Stimulated activated CD4-positive, alpha-beta T cell treated with anti-CD3 and anti-CD28 coated beads, Interleukin-4, amount 100 ng/mL, for 24 hours (primary cell): ENCODE measurements at places on chromosomes 12 and 14.
A peak's percentile ranks its signal among the peaks of the same experiment; 100 is the strongest.

- DNase-seq: no peak
Measured at GRCh38 chr12:121769831-121770301, 23.6 kb downstream of the RHOF start.

GRCh38 chr12:38124247-38125012 is 192.1 kb upstream of the ALG10B start:
- DNase-seq: no peak

- DNase-seq: no peak
Measured at GRCh38 chr14:103273745-103274615, 60.1 kb upstream of the EIF5 start.

GRCh38 chr14:71202881-71203280 is 295.6 kb downstream of the PCNX1 start:
- DNase-seq: no peak

- no peak for DNase-seq
Measured at GRCh38 chr14:64952598-64953309, 10.2 kb upstream of the GPX2 start.

DNA sequence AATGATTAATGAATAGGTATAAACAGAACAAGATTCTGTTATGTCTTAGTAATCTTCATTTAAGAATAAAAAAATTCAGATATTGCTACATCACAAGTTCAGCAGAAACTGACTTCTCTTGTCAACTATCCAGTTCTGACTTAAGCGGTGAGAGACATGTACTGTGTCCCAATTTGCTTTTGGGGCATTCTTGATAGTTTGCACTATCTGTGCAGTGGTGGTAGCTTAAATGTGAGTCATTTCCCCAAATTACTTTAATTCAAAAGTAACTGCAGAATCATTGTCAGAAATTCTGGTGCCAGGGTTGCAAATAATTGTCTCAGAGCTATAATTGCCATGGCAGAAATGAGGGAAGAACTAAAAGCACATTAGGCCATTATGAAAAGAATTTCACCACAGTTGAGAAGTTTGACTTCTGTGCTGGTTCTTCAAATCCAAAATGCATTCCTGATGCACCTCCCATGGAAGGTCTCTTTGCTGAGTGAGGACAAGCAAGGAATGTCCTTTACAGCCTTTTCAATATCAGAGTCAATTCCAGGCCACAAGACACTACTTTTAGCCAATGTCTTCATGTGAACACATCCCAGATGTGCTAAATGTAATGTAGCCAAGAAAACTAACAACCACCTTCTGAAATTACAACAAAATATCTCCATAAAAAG is 304.7 kb downstream of the SSPN start:
- no peak for DNase-seq

- no peak for DNase-seq
Measured at GRCh38 chr12:48037267-48037915, 33.1 kb upstream of the COL2A1 start.

DNA sequence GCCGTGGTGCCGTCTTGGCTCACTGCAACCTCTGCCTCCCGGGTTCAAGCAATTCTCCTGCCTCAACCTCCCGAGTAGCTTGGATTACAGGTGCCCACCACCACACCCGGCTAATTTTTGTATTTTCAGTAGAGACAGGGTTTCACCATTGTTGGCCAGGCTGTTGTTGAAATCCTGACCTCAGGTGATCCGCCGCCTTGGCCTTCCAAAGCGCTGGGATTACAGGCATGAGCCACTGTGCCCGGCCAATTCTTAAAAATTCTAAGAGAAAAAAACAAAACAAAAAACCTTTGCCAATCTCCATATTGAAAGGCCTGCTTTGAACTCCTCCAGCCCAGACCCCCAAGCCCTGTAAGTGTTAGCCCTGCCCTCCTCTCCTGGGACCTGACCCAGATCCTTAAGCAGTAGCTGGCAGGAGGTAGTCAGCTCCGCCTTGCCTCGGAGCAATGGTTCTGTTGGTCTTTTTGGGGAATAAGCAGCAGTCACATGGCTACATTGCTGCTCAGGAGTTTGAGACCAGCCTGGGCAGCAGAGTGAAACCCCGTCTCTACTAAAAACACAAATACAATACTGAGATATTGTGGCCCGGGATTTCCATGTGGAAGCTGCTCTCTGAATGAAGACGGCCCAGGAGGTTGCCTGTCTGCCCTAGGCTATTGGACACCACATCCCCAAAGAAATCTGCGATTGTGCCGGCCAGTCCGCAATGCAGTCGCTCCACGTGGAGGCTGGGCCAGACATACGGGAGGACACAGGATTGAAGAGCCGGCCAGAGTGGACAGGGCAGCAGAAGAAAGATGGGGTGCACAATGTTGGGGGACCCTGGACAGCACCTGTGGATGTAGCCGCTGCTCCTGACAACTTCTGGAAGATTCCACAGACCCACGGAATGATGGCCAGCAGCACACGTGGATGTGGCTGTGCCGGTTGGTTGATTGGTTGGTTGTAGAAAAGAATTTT is 28.8 kb upstream of the BEGAIN start:
- DNase-seq: no peak

DNA sequence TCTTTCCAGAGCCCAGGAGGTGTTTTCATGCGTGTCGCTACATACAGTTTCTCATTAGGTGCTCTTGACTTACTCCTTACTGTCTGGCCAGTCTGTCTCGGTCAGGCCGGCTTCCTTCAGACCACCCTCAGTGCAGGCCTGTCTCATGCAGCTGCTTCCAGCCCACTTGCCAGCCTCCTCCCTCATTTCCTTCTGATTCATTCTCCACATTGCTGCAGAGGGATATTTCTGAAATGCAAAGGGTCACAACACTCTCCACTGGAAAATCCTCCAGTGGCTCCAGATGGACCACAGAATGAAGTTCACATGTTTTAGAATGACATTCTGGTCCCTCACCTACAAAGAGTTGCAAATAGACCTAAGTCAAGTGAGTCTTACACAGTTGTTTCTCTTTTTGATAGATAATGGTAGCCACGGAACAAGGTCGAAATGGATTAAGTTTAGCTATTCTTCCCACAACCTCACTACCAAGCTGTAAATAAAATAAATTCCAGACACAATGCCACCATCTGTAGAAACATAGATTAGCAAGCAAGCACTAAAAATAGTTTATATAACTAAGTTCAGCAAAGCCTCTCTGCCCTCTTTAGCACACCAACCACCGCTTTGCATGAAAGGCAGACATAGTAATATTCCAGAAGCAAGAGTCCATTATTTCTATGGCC is 146.9 kb downstream of the ESR2 start:
- no peak for DNase-seq

- DNase-seq: no peak
Measured at GRCh38 chr12:124125203-124125871, 152.3 kb downstream of the ZNF664 start.

DNA sequence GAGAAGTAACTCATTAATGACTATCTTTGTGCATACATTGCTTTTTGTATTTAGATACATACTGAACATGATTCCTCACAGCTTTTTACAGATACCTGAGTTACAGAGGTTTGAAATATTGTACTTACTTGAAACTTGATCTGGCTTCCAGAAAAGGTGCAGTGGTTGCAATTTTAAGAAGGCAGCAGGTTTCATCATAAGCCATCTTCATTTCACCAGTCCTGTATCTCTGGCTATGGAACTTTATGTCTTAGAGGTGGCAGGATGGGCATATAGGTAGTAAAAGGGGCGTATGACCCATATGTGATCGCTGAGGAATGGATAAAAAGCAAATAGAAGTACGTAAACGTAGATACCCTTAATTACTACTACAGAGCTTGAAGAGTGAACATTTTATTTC is 13.7 kb downstream of the ZBTB1 start:
- no peak for DNase-seq

DNA sequence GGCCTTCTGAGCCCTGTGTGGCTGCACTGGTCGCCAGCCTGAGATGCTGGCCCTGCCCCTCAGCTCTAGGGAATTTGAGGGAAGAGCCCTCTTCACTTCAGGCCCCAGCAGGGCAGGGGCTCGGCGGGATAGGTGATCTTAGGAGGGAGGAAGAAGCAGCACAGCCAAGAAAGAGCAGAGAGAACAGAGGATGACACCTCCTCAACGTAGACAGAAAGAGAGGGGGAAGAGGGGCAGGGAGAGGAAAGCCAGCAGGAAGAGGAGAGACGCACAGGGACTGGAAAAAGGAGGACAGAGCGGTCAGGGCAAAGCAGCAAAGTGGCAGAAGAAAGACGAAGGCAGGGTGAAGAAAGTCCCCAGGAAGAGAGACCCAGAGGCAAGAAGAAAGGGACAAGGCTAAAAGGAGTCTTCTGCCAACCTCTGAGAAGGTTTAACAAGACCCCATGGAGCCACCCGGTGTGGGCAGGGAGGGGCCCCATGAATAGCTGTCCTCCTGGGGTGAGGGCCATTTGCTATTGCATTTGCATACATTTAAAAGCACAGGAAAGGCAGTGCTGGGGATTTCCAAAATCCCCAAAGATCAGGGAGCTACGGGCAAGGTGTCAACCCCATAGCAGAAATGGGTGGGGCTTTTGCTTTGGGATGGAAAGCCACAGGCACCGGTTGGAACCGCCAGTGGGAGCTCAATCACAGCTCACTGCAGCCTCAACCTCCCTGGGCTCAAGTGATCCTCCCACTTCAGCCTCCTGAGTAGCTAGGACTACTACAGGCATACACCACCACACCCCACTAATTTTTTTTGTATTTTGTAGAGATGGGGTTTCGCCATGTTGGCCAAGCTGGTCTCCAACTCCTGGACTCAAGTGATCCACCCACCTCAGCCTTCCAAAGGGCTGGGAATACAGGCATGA is 22.7 kb downstream of the CMKLR1 start:
- DNase-seq: no peak

DNA sequence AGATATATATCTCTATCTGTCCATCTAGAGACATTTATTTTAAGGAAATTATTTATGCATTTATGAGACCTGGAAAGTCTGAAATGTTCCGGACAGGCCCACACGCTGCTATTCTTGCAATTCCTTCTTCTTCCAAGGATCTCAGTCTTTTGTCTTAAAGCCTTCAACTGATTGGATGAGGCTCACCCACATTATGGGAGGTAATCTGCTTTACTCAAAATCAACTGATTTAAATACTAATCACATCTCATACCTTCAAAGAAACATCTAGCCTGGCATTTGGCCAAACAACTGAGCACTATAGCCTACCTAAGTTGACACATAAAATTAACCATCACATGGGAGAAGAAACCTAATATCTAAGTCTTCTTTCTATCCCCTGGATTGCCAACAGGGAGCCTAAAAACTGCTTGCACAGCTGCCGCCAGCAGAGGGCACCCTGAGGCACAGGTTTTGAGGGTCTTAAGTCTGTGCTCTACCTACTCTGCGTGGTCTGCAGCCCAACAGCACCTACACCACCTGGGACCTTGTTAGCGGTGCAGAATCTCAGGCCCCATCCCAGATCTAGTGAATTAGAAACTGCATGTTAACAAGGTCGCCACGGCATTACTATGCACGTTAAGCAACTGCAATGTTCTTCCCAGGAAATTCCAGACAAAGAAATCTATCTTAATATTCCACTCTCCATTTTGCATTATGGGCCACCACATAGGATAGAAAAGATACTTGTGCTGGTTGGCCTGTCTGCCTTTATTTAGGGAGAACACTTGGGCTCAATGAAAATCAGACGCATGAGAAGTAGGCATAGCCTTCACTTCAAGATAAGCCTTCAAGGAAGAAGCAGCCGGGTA is 249.7 kb downstream of the FOXG1 start:
- DNase-seq: no peak

- DNase-seq: no peak
Measured at GRCh38 chr14:59213368-59214315, 25.2 kb downstream of the DAAM1 start.

GRCh38 chr12:46475972-46476645 is 103.5 kb upstream of the SLC38A2 start:
- DNase-seq: no peak

DNA sequence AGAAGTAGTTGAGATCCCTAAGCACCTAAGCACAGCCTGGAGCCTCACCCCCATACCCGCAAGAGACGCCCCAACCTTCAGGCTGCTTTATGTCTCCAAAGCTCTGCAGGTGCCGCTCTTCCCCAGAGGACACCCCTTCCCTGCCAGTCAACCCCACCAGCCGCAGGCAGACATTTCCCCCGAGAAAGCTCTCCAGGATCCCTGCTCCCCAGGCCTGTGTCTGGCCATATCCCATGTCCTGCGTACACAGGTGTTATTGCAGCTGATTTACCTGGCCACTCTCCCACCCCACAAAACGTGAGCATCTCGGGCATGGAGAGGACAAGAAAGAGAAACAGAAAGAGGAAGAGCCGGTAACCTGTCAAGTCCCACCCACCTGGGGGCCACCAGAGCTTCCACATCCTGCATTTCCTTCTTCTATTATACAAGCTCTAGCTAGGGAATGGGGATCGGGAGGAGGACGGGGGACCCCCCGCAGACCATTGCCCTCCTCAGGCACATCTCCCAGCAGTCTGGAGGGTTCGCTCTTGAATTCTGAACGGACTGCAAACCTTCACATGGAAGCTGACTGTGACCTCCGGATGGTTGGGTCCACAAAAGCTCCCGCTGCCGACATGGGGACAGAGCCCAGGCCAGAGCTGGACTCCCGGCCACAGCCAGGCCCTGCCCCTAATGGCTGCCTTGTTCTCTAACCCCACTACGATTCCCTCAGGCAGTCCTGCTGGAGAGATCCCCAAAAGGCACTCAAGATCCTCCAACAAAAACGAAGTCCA is 17.6 kb downstream of the CCDC88C start:
- peak; percentile 41 for DNase-seq

- DNase-seq: no peak
Measured at GRCh38 chr14:95389471-95390011, 69.8 kb upstream of the CLMN start.

DNA sequence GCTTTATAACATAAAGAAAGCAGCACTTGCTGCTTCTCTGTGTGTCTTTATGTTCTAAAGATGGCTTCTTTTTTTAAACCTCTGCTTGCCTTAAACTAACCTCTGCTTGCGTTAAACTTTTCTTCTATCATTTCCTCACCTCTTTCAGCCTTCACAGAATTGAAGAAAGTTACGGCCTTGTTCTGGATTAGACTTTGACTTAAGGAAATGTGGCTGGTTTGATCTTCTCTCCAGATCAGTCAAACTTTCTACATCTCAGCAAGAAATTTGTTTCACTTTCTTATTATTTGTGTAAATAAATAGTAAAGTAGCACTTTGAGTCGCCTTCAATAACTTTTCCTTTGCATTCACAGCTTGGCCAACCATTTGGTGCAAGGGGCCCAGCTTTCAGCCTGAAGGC is 64.2 kb downstream of the CMAS start:
- no peak for DNase-seq

DNA sequence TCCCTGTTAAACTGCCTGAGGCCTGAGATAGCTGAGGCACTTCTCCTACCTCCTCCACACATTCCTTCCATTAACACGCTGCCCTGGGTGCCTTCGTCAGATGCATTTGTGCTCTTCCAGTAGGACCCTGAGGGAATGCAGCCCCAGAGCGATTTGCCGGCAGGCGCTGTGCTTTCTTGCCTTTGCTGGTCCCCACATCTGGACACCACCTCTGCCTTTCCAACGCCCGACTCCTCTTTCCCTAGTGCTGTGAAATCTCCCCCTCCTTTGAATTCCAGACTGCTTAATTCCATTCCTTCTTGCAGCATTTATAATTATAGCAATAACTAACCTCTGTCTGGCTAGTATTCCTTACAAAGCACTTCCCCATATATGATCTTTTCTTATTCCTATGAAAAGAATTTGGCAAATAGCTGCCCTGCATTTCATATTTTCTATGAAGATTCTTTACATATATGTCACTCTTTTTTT is 88.4 kb downstream of the C12orf75 start:
- DNase-seq: no peak
